Thymus (tissue), 14 donors: ENCODE measurements at places on chromosomes 7 and 10.

DNA sequence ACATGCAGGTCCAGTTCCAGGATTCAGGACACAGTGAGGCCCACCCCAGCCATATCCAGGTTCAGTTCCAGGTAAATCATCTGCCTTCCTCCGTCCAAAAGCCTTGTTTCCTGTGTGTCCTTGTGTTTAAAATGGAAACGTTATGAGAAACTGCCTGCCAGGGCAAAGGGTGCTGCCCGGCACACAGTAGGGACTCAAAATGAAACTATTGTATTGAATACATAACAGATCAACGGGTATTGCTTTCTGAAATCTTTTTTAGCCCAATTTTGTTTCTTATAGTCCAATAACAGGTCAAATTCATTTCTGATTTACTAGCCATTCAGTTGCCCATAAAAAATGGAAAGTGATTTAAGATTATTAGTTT is 115.5 kb downstream of the EGFR start:
- DNase-seq = no peak

GRCh38 chr10:3045471-3046209 is 21.7 kb upstream of the PFKP start:
- no peak for DNase-seq

- peak; percentile 86 for DNase-seq
These were observed 116.1 kb downstream of the KLF6 start for GRCh38 chr10:3668966-3669330.

DNA sequence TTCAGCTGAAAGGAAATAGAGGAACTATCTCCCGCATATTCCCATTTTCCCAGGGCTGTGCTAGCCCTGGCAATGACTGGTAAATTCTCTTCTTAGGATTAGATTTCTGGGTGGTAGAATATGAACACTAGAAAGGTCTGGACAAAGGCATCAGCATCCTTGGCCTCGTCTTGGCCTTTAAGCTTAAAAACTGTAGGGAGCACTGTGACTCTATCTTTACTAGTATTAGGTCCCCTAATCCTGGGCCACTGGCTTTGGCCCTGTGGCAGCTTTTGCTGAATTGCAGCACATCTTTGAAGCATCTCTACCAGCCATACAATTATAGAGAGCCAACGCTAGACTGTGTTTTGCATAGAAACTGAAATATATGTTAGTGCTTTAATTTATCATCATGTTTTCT is 41.5 kb upstream of the EBLN1 start:
- DNase-seq = no peak

DNA sequence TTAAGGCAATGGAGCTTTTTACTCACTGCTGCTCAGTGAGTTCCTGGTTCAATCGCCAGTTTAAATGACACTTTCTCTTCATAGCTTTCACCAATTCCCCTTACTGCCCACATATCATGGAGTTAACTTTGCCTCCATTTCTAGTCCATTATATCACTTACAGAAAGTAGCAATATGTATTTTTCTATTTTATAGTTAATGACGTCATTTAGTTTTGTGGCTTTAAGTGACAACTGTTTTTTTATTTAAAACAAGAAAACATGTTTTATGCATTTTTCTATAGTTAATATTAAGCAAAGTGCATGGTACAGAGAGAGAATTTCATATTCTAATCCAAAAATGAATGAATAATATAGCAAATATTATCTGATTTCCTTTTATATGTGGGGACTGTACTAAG is 363.3 kb downstream of the CDC14C start:
- no peak for DNase-seq

DNA sequence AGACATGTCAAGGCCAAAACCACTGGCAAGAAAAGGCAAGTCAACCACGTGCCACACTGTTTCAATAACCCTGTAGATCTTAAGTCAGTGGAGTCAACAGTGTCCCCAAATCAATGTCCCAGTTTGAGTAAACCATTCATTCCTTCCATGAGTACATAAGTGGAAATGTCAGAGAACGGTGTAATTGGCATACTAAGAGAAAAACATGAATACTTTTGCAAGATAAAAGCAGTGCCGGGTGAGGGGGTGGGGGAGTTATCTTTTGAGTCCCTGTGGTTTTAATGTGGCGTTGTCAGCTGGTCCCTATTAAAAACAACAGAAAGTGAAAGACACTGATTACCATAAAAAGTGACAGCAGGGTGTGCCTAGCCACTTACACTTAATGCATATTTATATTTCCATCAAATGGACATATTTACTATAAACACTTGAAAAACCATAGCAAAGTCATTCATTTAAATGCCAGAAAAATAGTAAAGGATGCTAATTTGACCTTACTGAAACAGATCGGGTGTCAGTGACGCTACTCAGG is 37.8 kb downstream of the RSU1 start:
- peak; percentile 17 for DNase-seq
